Left lung (tissue), 14 donors: ENCODE measurements at places on chromosomes 7 and 10. TPM values are rescaled to one million over a fixed set of nuclear protein-coding genes. Genes with fewer than 3 reads are reported as not detected.

DNA sequence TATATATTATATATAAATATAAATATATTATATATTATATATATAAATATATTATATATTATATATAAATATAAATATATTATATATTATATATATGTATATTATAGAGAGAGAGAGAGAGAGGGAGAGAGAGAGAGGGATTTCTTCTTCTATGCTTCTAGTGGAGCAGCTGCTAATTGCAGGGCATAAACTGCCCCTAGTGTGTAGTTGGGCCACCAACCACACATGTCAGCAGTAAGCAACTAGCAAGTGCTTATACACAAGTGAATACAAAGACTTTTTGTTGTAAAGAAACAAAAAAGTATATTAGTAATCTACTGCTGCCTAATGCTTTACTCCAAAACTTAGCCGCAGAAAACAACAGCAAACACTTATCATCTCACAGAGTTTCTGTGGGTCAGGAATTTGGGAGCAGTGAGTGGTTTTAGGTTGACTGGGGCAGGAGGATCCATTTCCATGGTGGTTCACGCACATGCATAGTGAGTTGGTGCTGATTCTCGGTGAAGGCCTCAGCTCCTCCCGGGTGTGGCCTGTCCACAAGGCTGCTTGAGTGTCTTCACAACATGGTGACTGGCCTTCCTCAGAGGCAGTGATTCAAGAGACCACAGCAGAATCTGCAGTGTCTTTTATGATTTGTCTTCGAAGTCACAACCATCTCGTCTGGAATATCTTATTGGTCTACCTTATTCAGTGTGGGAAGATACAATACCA, 25.5 kb upstream of the BAG3 start:
- no peaks in the 10 kb centered on the region for H3K36me3 ChIP-seq
- no peaks in the 10 kb centered on the region for H3K27me3 ChIP-seq
- H3K27ac ChIP-seq, result no peak overlapping the region
- no peak for DNase-seq
- H3K4me1 ChIP-seq, result no peaks in the 10 kb centered on the region

DNA sequence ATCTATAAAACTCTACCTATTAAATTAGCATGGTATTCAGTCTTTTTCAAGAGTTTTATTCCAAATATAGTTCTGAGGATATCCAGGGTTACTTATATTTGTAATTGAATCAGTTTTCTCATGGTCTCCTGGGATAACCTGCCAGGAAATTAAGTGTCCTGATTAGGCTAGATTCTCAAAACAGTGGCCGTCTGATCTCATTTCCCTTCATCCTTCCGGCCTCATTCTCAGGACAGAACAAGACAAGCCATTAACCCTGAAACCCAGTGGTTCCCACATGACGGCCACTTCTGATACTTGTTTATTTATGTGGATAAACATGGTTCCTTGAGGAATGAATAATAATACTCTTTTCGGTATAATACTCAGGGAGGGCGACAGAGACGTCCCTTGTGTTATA, 417.6 kb upstream of the POT1 start:
- no peak overlapping the region for H3K4me3 ChIP-seq
- H3K27me3 ChIP-seq, result no peaks in the 10 kb centered on the region
- no peaks in the 10 kb centered on the region for H3K36me3 ChIP-seq

GRCh38 chr7:100152404-100152803, 3.7 kb downstream of the LAMTOR4 start:
- H3K27ac ChIP-seq, result peak overlapping the region; percentile 76
- peaks cover 12% of the 10 kb centered on the region for H3K4me1 ChIP-seq
- no peaks in the 10 kb centered on the region for H3K27me3 ChIP-seq
- H3K4me3 ChIP-seq, result no peak overlapping the region

DNA sequence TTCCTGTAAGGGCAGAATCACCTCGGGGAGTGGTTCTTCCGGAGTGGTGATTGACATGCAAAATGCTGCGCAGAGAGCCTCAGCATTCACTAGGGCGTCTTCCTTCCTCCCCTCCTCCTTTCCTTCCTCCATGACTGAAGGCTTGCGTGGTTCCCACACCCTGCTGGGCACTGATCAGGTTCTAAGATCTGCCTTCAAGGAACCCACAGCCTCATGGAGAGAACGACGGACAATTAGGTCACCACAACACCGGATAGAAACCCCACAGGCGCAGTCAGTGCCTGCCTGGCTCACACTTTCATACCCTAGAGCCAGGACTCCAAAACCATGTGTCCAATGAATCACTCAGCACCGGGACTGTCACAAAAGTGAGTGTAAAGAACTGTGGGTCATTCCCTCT, 131.3 kb downstream of the DPP6 start:
- peaks cover 3% of the 10 kb centered on the region for H3K27me3 ChIP-seq
- no peaks in the 10 kb centered on the region for H3K36me3 ChIP-seq
- no peak overlapping the region for H3K4me3 ChIP-seq
- no peak for DNase-seq
- no peaks in the 10 kb centered on the region for H3K4me1 ChIP-seq
- H3K27ac ChIP-seq, result no peak overlapping the region

DNA sequence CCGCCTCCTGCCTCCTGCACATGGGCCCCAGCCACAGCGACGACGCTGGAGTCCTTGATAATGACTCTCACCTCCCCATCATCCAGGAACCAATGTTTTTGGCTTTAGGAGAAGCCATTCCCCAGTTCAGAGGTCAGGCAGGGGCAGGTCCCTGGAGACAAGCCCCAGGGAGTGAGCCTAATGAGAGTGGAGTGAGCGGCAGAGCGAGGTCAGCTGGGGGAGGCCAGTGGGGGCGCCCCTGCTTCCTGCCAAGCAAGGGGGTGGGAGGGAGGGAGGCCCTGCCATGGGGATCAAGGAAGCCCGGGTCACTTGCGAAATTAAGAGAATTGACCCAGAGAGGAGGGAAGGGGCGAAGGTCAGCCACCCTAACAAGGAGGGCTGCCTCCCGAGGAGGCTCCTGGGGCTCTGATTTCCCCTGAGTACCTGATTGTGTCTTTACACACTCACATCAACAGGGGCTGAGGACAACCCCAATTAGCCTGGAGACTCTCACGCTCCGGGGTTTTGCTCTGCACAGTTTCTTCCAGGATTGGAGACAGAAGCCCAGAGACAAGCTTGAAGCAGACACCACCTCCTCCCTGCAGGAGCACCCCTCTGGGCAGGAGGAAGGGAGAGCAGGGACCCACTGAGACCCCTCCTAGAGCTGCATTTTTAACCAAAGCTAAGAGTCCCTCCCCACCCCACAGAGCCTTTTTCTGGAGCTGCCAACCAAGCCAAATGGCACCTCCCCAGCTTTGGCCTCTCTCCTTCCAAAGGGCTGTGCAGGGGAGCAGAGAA, 112.1 kb downstream of the COL13A1 start:
- DNase-seq, result no peak
- H3K27ac ChIP-seq, result no peak overlapping the region
- H3K4me3 ChIP-seq, result no peak overlapping the region
- no peaks in the 10 kb centered on the region for H3K36me3 ChIP-seq
- H3K27me3 ChIP-seq, result no peaks in the 10 kb centered on the region

DNA sequence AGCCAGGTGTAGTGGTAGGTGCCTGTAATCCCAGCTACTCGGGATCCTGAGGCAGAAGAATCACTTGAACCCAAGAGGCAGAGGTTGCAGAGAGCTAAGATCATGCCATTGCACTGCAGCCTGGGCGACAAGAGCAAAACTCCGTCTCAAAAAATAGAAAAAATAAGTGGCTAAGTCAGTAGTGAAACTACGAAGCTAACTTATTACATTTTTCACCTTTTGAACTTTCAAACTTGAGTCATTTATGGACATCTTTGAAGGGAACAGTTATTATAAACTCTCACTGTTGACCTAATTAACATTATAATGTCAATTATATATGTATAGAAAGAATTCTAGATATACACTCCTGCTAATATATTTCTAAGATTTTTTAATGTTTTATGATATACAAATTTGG, 541.5 kb upstream of the C7orf33 start:
- no peak overlapping the region for H3K27ac ChIP-seq
- DNase-seq, result no peak
- no peaks in the 10 kb centered on the region for H3K27me3 ChIP-seq
- no peak overlapping the region for H3K4me3 ChIP-seq

DNA sequence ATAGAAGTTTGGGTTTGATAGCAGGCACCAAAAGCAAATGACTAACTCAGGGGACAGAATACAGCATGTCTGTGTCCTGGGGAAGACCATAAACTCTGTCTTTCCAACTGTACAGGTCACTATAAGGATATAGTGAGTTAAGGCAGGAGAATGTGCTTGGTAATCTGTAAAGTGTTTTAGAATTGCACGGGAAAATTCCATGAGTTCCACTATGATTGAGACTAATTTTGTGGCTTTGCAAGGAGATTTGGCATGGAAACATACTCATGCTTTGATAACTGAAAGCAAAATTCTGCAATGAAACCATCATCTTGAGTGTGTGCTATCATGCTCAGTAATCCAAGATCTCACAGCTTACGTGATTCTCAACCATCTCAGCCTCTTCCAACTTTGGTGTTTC, 152.6 kb downstream of the PKD1L1 start:
- H3K36me3 ChIP-seq, result no peaks in the 10 kb centered on the region
- H3K4me3 ChIP-seq, result no peak overlapping the region
- H3K27ac ChIP-seq, result no peak overlapping the region
- H3K27me3 ChIP-seq, result no peaks in the 10 kb centered on the region
- DNase-seq, result no peak

- DNase-seq, result no peak
- H3K27me3 ChIP-seq, result no peaks in the 10 kb centered on the region
- peaks cover 18% of the 10 kb centered on the region for H3K4me1 ChIP-seq
- H3K36me3 ChIP-seq, result peaks cover 5% of the 10 kb centered on the region
- no peak overlapping the region for H3K27ac ChIP-seq
Measured at GRCh38 chr10:17236468-17237148, 8.6 kb downstream of the VIM start.

DNA sequence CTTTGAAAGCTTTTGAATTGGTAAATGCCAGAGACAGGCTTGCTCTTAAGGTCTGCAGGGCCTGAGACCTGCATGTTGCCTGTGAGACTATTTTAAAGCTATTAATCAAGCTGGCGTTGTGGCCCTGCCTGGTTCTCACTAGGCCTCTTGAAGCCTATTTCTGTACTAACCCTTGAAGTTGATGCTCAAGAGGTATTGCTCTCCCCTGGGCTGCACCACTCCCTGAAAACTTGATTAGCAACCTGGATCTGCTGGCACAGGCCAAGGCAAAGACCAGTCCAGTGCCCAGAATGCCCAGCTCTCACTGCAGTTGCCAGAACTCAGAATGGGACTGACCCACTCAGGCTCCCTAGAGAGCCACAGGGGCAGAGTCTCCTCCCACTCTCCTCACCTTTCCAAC, 220.0 kb upstream of the MEOX2 start:
- H3K27ac ChIP-seq, result no peak overlapping the region
- no peaks in the 10 kb centered on the region for H3K36me3 ChIP-seq
- DNase-seq, result peak; percentile 45
- H3K27me3 ChIP-seq, result no peaks in the 10 kb centered on the region
- H3K4me1 ChIP-seq, result no peaks in the 10 kb centered on the region
- no peak overlapping the region for H3K4me3 ChIP-seq

GRCh38 chr10:43384252-43385221, 13.1 kb downstream of the FXYD4 start:
- DNase-seq, result peak; percentile 15
- H3K27ac ChIP-seq, result no peak overlapping the region
- H3K4me3 ChIP-seq, result no peak overlapping the region
- no peaks in the 10 kb centered on the region for H3K27me3 ChIP-seq

DNA sequence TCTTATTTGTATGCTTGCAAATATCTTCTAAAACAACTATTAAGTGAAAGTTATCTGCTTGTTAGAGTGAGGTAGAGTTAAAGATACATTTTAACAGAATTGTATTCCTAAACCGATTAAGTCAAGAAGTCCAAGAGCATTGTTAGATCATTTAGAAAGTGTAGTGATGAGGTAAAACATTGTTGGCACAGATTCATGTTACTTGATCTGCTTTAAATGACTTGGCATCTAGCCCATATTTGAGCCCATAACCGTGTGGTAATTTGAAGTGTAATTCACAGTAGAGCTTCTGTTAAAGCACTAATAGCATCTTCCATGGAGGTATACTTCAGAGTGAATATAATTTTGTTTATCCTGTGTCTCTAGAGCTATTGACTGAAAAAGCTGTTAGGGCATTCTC, 62.1 kb downstream of the PTEN start:
- H3K36me3 ChIP-seq, result no peaks in the 10 kb centered on the region
- H3K4me3 ChIP-seq, result no peak overlapping the region
- peaks cover 72% of the 10 kb centered on the region for H3K4me1 ChIP-seq
- no peaks in the 10 kb centered on the region for H3K27me3 ChIP-seq
- DNase-seq, result no peak
- no peak overlapping the region for H3K27ac ChIP-seq

GRCh38 chr7:4641091-4641666, 40.9 kb upstream of the FOXK1 start:
- peak overlapping the region; percentile 85 for H3K27ac ChIP-seq
- H3K36me3 ChIP-seq, result no peaks in the 10 kb centered on the region
- peak overlapping the region; percentile 64 for H3K4me3 ChIP-seq
- DNase-seq, result no peak
- no peaks in the 10 kb centered on the region for H3K27me3 ChIP-seq

DNA sequence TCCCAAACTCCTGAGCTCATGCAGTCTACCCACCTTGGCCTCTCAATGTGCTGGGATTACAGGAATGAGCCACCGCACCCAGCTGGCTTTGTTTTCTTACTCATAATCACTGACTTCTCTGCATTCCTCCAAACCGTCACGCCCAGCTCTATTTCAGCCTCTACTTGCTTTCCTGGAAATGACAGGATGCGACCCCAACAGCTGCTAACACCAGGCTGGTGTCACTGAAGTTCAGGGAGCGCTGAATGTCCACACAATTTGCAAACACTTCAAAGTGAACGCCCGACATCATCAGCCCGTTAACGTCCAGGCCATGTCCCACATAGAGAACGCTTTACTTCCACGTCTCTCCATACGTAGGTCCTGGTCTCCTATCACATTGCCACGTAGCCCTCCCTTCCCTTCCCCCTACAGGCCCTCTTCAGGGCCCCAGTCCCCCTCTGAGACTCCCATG, 12.8 kb upstream of the PROSER2 start:
- peaks cover 7% of the 10 kb centered on the region for H3K4me1 ChIP-seq
- H3K27me3 ChIP-seq, result no peaks in the 10 kb centered on the region
- no peak overlapping the region for H3K27ac ChIP-seq
- no peak for DNase-seq
- no peaks in the 10 kb centered on the region for H3K36me3 ChIP-seq

TMEM213 gene
- total RNA-seq, result 32.8 TPM

LIPK gene
- total RNA-seq, result not detected

NEUROG3 gene
- not detected for total RNA-seq

CASTOR2 gene
- total RNA-seq, result 15.4 TPM

PAX4 gene
- not detected for total RNA-seq

SLC18A2 gene
- total RNA-seq, result 1.9 TPM

HOXA5 gene
- total RNA-seq, result 16.1 TPM

KIAA1549 gene
- 4.1 TPM for total RNA-seq

LRIT2 gene
- total RNA-seq, result not detected
